Cortex of kidney (tissue), 1 donor: ENCODE measurements at places on chromosomes 2 and 18.

GRCh38 chr2:172220121-172220520 lies 117.4 kb upstream of the DLX2 start:
- no peak for DNase-seq

- no peak for DNase-seq
Measured at GRCh38 chr2:47512581-47513083, 109.7 kb downstream of the MSH2 start.

DNA sequence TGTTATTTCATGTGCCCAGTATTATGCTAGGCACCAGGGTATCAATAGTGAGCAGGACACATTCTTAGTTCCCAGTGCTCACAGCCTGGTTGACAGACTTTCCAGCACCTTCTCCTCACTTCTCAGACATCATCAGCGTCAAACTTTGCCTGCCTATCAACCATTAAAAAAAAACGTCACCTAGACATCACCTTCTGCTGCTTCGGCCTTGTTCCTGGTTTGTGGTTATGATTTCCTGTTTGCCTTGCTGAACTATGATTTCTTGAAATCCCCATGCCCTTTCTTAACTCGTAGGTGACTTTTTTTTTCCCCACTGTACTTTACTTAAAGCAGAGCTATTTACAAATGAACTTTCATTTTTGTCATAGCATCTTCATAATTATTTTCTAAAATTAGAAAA lies 60.4 kb upstream of the NABP1 start:
- DNase-seq, result no peak

DNA sequence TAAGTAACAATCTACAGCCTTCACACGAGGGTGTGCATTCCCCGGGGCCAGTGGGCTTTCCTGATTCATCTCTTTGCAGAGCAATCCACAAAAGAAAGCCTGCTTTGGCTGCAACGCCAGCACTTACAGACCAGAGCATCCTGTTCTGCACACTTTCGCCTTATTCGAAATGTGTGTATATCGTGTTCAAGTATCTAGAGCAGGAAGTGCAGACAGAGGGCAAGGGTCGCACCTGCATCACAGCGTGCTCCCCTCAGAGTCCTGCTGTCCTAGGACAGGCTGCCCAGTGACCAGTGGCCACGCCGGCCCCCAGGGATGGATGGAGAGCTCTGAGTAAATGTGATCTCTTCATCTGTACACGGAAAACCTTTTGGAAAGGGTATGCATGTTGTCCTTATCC lies 264.3 kb downstream of the ZNF516 start:
- no peak for DNase-seq

DNA sequence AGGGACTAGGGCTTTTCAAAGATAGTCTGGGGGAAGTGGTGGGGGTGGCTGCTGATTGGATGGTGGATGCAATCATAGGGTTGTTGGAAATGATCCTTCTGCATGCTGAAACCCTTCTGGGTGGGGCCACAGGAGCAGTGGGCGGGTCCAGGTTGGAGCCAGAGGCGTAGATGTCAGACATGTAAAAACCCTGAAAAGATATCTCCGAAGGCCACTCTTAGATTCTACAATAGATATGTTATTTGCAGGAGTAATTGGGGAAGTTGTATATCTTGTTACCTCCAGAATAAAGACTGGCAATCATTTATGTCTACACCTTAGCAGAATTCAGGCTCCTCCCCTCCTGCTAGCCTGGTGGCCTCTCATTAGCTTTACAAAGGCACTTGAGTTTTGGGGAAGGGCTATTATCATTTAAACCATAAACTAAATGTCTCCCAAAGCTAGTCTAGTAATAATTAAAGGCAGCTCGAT lies 8.2 kb upstream of the FAM98A start:
- no peak for DNase-seq

DNA sequence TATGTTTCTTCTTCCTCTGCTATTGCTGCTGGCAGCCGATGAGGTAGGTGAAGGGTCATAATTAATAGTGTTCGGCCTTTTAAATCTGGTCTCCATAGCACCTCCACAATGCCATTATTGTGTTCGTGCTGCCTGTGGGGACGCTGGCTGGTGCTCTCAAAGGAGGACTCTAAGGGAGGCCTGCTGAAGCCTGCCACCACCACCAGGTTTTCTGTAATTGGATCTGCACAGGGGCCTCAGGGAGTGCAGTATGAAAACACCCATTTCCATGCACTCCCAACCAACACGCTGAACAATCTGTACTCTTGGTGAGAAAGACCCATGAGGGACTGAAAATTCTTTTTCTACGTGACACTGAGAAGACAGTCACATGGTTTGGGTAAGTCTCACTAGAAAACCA lies 17.6 kb upstream of the CLIP4 start:
- DNase-seq, result no peak

GRCh38 chr2:84449055-84449454 lies 10.0 kb downstream of the SUCLG1 start:
- DNase-seq, result no peak

DNA sequence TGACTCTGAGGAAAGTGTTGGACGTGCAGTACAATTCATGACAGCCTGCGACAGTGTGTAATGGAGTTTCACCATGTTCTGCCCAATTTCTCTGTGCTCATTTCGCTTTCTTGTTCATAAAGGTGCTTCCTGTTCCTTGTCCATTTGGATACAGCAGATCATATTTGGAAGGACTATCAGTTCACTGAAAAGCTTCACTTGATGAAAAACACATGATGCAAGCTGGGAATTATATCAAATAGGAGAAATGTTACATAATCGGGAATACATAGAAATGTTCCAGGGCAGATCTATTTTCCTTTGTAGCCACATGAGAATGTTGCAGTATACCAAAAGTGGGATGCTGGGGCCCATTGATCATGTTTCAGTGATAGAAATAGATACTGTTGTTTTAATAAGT lies 266.3 kb upstream of the SLC14A2 start:
- DNase-seq, result no peak

DNA sequence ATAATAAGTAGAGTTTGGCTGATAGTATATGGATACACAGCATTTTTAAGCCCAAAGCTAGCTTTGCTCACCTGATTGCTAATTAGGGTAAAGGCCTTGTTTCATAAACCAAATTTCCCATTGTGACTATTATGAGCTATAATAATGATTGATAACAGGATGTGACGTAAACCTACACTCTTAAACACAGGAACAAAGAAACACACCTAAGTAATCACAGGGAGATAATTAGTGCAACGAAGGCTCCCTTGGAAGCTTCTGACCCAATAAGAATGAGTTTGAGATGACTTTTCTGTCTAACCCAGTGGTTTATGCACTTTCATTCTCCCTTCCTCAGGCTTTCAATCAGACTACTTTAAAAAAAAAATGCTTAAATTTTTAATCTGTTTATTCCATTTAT lies 683.2 kb downstream of the SATB2 start:
- no peak for DNase-seq

DNA sequence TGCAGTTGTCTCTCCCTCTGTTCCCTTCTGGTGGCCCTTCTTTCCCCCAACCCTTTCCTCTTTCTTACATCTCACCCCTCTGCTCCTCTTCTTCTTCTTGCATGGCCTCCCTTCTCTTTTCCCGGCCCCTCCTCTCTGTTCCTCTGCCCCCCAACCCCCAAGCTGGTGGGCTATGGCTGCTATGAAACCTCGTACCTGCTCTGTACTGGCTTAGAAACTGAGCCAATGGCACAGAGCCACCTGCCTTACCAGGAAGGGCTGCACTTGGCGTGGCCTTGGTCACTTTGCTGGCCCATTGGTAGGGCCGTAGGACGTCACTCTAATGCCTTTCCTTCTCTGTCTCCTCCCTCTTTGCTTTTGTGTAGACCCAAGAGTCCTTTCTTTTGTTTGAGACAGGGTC lies 78.9 kb downstream of the LRRFIP1 start:
- DNase-seq, result no peak

- no peak for DNase-seq
Measured at GRCh38 chr2:145464866-145465265, 944.9 kb upstream of the ZEB2 start.

DNA sequence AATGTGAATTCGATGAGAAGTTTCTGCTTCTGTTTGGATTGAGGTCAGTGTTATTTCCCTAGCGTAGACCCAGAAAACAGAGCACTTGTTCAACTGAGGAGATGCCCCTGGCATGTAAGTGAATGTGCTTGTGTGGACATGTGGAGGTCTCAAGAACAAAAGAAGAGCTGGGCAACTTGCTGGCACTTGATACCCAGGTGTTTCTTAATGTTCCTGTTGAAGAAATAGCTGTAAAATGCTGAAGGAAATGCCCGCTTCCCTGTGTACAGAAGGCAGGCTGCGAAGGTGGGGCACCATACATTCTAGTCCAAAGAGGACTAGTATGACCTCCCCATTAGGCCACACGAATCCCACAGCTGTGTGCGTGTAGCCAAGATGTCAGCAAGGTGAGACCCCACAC lies 9.8 kb upstream of the LBH start:
- DNase-seq, result no peak

DNA sequence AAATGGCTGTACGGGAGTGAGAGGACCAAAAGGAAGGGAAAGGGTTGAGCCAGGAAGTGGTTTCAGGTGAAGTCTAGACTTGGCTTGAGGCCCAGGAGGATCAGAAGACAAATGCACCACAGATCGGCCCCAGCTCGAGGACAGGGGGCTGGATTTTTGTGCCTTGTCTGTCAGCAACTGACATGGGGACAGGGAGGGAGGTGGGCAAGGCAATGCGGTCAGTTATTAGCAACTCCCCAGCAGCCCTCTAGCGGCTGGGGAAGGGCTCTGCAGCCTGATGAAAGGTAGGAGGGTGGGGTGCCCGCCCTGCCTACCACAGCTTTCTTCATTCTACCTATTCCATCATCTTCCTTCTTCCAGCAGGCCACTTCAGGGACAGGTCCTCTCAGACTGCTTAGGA lies 50.0 kb downstream of the CPO start:
- no peak for DNase-seq

DNA sequence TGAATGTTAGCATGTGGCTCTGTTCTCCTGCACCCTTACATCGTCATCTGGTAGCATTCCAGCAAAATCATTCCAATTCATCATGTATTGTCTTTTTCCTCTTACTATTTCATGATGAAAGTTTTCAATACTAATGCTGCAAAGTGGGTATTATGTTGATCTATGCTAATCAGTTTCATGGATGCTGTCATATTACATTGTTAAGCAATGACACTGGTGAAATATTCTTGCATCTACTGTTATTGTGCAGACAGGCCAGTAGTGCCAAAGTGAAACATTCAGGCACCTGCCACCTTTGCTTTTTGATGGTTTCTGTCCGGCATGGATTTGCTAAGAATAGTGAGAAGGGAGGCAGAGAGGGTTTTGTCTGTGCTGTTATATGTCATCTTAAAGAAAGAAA lies 76.1 kb upstream of the SMIM21 start:
- DNase-seq, result no peak

DNA sequence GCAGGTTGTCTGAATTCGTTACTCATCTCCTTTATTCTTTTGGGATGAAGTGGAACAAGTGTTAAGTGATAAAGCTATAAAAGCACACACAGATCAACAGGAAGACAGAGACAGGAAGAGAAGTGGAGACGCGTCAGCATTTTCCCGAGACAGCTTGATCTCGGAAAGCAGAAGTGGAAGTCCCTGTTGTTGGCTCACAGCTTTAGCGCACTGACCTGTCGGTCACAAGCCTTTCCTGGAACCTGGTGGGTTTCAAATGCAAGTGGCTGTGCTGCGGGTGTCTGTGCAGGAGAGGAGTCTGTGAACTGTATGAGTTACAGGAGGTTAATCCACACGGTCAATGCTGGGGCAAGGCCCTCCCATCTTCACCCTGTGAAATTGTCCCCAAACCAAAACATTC lies 116.6 kb upstream of the PELI1 start:
- DNase-seq, result no peak

- DNase-seq, result no peak
Measured at GRCh38 chr2:10306901-10307463, 4.3 kb downstream of the HPCAL1 start.

- no peak for DNase-seq
Measured at GRCh38 chr2:127096718-127097470, 10.1 kb downstream of the BIN1 start.

DNA sequence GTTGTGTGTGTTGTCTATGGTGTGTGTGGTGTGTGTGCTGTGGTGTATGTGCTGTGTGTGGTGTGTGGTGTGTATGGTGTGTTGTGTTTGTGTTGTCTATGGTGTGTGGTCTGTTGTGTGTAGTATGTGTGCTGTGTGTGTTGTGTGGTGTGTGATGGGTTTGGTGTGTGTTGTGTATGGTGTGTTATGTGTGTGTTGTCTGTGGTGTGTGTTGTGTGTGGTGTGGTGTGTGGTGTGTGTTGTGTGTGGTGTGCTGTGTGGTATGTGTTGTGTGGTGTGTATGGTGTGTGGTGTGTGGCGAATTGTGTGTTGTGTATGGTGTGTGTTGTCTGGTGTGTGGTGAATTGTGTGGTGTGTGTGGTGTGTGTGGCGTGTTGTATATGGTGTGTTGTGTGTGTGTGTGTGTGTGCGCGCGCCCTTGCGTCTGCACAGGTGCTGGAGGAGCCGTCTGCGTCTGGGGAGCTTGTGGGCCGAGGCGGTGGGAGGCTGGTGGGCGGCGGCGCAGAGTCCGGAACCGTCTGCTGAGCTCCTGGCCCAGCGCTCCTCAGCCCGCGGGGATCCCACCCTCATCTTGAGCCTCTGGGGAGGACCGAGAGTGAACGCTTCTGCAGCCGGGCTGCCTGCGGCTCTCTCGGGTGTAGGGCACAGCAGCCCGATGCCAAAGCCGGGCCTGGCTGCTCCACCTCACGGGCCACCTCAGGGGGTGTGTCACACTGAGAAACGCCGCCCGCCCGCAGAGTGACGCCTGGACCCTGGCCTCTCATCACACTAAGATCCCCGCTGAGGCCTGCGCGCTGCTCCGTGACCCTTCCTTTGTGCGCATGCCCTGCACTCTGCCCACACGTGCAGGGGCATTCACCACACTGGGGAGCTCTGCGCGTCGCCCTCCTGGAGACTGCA lies 8.8 kb upstream of the ADI1 start:
- no peak for DNase-seq

DNA sequence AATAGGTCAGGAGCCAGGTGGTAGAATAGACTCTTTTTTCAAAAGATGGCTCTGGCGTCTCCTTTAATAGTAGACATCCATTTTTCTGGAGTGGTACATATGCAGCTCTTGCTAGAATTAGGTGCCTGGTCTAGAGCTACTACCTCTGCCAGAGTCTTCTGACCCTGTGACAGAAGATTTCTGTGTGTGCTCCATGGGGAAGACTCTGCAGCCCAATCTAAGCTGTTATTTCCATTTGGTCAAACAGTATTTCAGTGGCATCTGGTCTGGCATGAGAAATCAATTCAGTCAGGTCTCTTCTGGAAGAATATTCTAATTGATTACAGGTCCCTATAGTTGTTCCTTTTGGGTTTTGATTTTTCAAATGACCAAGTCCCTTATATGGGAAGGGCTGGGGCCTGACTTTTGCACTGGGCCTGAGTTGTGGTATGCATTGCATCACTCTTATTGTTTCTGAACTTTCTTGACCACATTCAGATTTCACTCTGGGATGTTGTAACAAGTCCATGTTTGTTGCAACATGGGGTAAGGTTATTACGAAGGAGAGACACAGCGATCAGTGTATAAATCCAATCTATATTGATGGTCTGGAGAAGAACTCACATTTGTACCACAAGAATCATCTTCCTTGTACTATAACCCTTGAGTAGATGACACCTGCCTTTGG lies 12.1 kb downstream of the MXD1 start:
- no peak for DNase-seq

- no peak for DNase-seq
Measured at GRCh38 chr2:241795021-241795999, 13.7 kb upstream of the NEU4 start.
